ENCODE measurements at places on chromosomes 2 and 18.

DNA sequence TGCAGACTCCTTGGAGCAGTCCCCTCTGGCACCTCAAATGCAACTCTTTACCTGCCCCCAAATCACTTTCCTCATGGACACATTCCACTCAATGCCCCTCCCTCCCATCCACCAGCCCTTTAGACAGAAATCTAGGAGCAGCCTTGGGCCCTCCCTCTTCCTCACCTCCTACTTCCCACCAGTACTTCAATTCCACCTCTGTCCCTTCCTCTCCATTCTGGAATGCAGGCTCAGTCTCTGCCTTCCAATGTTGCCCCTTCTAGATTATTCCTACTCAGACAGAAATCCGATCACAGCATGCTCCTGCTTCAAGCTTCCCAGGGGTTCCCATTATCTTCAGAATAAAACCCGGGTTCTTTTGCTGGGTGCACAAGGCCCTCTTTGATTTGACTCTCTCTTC is 62.1 kb downstream of the MTHFD2 start:
- DNase-seq, result no peak

GRCh38 chr18:76264876-76265250 is 230.2 kb downstream of the ZNF516 start:
- no peak for DNase-seq

DNA sequence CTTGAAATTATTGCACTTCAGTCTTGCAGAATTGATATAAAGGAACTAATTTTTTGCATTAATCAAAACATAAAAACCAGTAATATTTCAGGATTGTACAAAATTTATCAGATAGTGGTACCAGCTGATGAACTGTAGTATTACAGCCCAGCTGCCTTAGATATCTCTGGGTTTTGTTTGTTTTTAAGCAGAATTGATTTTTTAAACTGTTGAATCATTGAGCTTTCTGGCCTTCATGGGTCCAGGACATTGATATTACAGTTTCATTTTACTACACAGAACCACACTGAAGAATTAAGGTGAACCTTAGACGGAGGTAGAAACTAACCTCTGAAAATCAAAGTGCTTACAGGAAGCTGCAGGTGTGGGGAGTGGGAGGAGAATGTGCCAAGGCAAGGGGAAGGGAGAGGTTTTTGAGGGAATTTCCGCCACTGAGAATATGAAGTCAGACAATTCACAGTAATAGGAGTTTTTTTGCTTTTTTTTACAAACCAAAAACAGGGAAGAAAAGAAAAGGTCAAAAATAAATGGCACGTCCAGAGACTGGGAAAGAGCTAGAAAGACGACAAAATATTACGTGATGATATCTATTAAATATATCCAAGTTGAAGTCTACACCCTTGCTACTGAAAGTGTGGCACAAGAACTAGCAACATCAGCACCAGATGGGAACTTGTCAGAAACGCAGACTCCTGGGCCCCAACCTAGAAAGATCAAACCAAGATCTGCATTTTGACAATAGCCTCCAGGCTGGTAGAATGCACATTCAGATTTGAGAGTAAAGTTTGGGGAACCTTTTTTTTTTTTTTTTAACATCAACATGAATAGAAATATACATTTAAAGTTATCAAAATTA is 40.8 kb upstream of the SPAG16 start:
- DNase-seq, result no peak

GRCh38 chr2:38037325-38037724 is 38.6 kb downstream of the CYP1B1 start:
- DNase-seq, result no peak

GRCh38 chr2:95278051-95278471 is 3.8 kb downstream of the PROM2 start:
- DNase-seq, result no peak

- no peak for DNase-seq
Measured at GRCh38 chr2:7681881-7682461, 764.8 kb downstream of the RNF144A start.

GRCh38 chr2:65944213-65944612 is 490.7 kb upstream of the MEIS1 start:
- no peak for DNase-seq
